ENCODE measurements at places on chromosomes 1 and 21.

- DNase-seq, result no peak
These were observed 54.8 kb downstream of the RAB3GAP2 start for GRCh38 chr1:220217383-220217988.

- no peak for DNase-seq
These were observed 49.6 kb upstream of the IRF2BP2 start for GRCh38 chr1:234659538-234659937.

DNA sequence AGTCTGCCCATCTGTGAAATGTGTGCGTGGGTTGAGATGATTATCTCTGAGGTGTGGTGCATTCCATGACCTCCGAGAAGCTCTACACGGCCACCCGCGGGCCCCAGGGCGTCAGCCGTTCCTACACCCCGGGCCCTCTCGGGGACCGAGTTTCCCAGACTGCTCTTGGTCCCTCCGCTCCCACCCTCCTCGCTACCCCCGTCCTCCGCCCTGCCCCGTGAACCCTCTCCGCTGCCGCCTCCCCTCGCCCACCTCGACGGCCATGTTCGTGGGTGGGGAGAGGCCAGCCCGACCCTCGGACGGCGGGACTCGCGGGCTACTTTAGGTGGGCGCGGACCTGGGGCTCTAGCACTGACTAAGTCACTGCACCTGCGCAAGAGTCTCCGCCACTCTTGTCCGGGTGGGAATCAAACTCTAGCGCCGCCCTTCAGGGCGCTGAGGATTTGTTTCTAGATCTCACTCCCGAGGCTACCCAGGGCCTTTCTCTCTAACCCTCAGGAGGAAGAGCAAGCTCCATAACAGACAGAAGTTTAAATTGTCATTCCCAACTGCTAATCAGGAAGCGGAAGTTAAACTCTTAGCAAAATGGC is 47.7 kb upstream of the VWA5B1 start:
- no peak for DNase-seq

DNA sequence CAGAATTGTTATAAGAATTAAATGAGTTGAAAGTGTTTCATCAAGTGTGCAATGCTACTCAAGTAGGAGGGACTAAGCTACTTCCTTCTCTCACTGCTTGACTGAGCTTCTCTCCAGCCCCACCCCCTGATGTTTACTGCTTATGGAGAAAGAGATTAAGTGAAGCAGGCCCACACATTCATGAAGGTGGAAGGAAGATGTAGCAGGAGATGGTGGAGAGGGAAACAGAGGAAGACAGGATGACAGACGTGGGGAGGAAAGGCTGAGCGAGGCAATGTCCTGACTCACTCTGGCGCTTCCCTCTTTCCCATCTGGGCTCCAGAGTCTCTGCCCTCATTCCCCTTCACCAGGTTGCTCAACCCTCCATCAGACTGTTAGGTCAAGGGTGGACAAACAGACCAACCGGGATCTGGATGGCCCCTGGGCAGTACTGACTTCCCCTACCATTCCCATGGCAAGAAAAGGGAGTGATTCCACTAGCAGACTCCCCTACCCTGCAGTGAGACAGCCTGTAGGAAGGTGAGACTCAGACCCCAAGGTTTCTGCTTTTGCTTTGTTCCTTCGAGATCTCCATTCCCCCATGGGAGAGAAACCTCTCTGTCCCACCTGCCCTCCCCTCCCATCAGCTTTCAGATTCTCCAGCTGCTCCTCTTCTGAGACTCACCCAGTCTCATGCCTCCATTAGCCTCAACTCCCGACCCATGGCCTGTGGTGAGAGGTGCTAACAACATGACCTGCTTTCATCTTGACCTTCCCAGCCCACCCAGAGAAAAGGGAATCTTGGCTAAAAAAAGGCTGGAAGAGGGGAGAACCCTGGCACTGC is 3.1 kb upstream of the ARHGEF2 start:
- DNase-seq, result no peak

- DNase-seq, result no peak
These were observed 85.1 kb downstream of the CAPZB start for GRCh38 chr1:19400192-19400611.

- no peak for DNase-seq
These were observed 155.3 kb downstream of the MAGI3 start for GRCh38 chr1:113545626-113546025.

GRCh38 chr1:23594927-23595353 is 35.6 kb upstream of the ID3 start:
- peak; percentile 56 for DNase-seq

- DNase-seq, result no peak
These were observed 21.5 kb downstream of the INSL5 start for GRCh38 chr1:66779475-66780078.

- DNase-seq, result no peak
These were observed 66.4 kb upstream of the BTG3 start for GRCh38 chr21:17679002-17679600.

- no peak for DNase-seq
These were observed 32.3 kb downstream of the BCAS2 start for GRCh38 chr1:114549137-114549536.

- no peak for DNase-seq
These were observed 1.7 kb downstream of the ADSS2 start for GRCh38 chr1:244449936-244450508.

- DNase-seq, result no peak
These were observed 488.4 kb upstream of the ADGRL2 start for GRCh38 chr1:81312272-81312754.

DNA sequence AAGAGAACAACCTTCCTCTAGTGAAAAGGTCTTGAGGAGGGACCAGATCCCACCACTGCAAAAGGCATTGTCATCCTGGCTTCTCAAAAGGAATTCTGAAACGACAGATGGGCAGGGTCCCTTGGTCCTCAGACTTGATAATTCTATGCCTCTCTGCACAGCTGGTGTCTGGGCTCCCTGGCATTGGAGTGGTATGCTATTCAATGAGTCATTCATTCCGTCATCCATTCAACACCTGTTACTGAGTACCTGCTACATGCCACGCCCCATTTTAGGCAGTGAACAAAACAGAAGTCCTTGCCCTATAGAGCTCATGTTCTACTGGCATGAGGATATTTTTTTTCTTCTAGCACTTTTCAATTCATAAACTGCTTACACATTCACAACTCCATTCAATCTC is 45.8 kb upstream of the HMGB4 start:
- DNase-seq, result no peak

GRCh38 chr1:62689524-62689923 is 1.3 kb upstream of the DOCK7 start:
- no peak for DNase-seq

DNA sequence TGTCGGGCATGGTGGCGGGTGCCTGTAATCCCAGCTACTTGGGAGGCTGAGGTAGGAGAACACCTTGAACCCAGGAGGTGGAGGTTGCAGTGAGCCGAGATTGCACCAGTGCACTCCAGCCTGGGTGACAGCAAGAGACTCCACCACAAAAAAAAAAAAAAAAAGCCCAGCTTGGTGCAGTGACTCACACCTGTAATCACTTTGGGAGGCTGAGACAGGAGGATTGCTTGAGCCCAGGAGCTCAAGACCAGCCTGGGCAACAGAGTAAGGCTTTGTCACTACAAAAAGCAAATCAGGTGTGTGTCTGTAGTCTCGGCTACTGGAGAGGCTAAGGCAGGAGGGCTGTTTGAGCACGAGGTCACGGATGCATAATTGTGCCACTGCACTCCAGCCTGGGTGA is 5.0 kb upstream of the H6PD start:
- DNase-seq, result no peak

- DNase-seq, result no peak
These were observed 9.6 kb upstream of the ADARB1 start for GRCh38 chr21:45064618-45065399.

- DNase-seq, result no peak
These were observed 37.6 kb upstream of the DESI2 start for GRCh38 chr1:244615301-244615700.

DNA sequence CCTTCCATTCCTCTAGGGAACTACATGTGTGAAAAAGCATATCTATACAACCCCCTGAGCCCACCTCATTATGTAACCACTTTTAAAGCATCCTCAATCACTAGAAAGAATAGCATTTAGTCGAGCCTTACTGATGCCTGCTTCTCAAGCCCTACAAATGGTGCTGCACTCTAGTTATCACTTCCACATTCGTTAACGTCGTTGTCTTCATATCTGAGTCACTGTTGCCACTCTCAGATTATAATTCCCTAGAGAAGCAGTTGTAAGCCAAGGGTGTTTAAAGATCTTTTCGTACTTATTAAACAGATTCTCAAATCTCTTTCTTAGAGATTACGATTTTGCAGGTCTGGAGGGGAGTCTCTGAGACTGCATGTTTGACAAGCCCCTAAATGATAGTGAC is 16.5 kb downstream of the ATP1B1 start:
- no peak for DNase-seq

DNA sequence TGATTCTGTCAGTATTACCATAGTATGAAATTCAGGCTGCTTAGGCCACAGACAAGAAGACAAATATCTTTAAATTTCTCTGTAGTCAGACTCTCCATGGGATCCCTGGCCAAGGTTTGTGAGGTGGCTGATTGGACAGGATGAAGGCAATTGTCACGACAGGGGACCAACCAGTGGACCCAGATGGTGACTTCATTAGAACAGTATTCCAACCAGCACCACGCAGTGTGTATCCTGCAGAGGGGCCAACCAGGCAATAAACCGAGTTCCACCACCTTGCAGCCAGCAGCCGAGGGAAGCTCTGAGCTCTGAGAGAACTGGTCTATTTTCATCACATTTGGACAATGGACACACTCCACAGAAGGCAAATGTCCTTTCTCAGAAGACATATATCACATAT is 16.1 kb downstream of the DSCAM start:
- no peak for DNase-seq

GRCh38 chr1:28102189-28102588 is 13.8 kb upstream of the EYA3 start:
- DNase-seq, result no peak

GRCh38 chr1:47432071-47433036 is 5.5 kb upstream of the FOXD2 start:
- peak; percentile 71 for DNase-seq

- DNase-seq, result no peak
These were observed 45.0 kb upstream of the EPS8L3 start for GRCh38 chr1:109808703-109809102.

DNA sequence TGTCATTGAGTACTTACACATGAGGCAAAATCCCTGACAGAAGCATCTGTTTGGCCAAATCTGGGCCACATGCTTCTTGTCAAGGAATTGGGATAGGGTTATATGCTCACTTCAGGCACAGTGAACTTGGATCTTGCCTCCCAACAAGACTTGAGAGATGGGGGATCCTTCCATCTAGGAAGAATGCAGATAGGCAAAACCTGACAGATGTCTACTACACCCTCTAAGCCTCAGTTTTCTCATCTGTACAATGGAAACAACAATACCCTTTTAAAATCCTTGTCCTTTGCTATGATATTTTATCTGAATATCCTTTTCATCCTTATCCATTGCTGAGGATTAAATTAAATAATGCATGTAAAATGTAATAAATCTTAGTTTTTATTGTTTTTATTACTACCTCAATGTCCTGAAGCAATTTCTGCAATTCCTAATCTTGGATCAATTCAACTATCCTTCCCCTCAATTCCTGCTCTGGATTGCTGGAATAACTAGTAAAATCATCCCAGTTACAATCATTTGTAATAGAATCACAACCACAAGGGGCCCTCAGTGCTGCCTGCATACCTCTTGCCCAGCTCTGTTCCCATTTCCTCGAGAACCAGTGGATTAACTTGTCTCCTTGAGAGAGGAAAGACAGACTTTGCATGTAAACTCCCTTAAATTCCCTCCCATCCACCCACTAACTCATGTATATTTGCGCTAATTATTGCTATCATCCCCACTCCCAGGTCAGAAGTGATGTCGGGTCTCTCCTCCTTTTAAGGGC is 8.1 kb upstream of the XPR1 start:
- DNase-seq, result no peak

DNA sequence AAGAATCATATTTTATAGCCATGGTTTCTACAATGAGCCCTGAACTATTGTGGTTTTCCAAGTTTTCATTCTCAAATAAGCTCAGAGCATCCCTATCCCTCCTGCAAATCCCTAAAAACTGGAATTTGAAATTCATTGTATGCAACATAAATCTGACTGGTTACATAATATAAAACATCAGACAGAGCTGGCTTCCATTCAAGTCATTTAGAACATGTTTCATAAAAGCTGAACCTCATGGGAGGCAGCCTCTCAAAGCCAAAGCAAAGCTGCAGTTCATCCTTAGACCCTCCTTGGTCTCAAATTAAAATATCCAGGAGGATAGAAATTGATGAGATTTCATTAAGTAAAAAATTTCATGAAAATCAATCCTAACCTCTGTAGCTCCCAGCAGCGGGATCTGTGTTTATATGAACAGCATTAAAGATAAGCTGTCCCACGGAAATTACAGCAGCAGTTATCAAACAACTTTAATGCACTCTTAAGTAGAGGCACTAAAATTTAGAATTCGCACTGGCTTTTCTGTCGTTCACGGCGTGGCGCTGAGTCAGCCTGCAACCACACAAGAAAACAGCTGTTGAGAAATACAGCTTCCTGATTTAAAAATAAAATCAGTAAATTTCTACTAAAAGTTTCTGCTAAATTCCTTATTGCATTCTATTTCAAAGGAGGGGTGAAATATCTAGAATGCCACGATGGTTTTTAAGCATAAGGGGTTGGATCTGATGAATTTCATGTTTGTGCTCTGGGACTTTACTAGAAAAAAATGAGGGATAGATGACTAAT is 99.9 kb upstream of the TIAM1 start:
- DNase-seq, result no peak

- no peak for DNase-seq
These were observed 3.5 kb downstream of the SIPA1L2 start for GRCh38 chr1:232626452-232626851.

DNA sequence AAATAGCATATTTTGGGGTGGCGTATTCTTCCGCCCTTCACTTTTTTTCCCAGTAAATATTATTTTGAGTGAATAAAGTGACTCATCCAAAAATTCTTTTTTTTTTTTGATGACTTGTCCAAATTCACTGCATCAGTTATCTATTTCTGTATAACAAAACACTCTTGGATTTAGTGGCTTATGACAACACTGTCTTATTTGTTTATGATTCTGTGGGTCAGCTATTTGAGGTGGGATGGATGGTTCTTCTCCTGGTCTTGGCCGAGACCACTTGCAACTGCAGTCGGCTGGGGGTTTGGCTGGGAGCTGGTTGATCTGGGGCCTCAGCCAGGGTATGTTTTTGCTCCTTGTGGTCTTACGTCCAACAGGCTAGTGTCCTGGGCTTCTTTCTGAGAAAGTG is 39.9 kb upstream of the SRSF10 start:
- no peak for DNase-seq

GRCh38 chr1:19698181-19698580 is 33.5 kb downstream of the HTR6 start:
- DNase-seq, result no peak

DNA sequence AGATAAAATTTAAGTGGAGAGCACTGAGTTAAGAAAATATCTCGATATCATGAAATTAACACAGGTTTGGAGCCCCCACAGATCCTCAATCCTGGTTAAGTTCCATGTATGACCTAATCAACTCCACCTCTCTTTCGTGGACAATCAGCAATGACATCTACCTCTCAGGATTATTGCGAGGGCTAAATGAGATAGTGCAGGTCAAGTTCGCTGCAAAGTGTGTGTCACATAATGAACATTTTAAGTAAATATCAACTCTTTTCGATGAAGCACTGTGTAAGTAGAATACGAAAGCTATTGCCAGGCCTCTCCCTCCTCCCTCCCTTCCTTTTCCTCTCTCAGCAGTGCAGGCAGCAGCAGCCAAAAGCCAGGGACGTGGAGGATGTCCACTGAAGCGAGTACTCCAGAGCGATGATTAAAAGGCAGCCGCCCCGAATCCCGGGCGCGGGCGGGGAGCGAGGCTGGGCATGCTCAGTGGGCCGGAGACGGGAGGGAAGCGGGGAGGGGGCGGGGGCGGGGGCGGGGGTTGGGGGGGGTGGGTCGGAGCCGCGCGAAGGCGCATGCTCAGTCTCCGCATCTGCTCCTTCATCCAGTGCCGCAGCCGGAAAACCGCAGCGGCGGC is at the start of gene CAMSAP2:
Gene CAMSAP2, plus strand, starts transcription at position 567 of the 622 bp plus-strand sequence. CDS start 935 bp downstream, outside the sequence.
- peak; percentile 74 for DNase-seq
